ENCODE measurements at places on chromosomes 5 and 9. TPM values are rescaled to one million over a fixed set of nuclear protein-coding genes. Genes with fewer than 3 reads are reported as not detected.

DNA sequence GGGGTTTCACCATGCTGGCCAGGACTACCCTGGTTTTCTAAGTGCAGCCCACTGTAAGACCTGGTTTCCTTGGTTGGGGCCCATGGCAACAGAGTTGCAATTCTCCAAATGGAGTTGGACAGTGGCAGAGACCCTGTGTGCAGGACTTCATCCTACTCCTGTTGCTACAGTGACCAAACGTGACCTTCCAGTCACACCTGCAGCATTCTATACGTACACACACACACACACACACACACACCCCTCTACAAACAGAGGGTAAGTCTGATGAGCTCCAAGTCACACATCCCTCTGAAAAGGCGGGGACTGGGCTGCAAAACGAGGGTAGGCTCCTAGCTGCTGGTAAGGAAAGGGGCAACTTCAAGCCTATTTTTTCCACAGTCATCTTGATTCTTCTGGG lies 23.6 kb downstream of the LHFPL2 start:
- DNase-seq = no peak

CD14 gene
- total RNA-seq = 0.29 TPM

- DNase-seq = no peak
These were observed 4.9 kb upstream of the IFNA21 start for GRCh38 chr9:21171351-21171750.

DNA sequence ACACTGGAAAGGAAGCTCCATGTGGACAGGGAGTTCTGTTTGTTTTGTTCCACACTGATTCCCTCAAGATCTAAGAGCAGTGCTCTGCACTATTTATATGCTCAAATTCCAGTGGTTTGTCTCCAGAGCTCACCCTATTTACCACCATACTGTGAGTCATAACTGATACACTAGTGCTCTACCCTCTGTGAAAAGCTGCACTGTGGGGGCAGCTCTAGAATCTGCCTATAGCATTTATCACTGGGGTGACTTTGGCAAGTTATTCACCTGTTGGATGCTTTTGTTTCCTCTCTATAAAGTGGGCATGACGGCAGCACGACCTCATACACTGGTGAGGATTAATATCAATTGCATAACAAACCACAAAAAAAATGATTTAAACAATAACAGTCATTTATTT lies 307.8 kb downstream of the NR2F1-AS1 start:
- peak; percentile 67 for DNase-seq

GRCh38 chr9:88898039-88898720 lies 93.1 kb upstream of the S1PR3 start:
- no peak for DNase-seq

NIPAL4 gene
- 22.7 TPM for total RNA-seq

- no peak for DNase-seq
These were observed 17.2 kb downstream of the HK3 start for GRCh38 chr5:176881816-176882566.

DNA sequence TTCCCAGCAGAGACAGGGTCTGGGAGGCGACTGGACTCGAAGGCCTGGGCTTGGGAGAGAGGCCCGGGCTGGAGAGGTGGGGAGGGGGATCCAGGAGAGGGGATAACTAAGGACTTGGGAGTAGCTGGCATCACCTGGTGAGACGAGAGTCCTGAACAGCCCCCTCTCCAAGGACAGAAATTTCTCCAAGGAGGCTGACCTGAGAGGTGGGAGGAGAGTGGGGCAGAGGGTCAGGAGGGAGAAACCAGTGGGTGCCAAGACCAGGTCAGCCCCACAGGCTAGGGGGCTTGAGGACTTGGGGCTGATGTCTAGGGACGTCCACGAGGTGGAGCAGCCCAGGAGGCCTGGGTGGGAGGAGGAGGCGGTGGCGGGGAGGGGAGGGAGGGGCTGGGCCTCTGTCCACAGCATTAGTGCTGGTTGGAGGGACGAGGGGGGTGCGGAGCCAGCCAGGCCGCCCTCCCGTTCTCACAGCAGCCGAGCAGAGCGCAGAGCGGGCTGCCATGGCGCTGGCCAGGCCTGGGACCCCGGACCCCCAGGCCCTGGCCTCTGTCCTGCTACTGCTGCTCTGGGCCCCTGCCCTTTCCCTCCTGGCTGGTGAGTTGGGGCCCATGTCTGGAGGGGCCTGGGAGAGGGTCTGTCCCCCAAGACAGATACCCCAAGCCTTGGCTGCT lies at the start of gene CRB2:
Gene CRB2, plus strand, starts transcription at position 437 of the 671 bp plus-strand sequence. Its CDS starts 64 bp downstream, at position 501.
- DNase-seq = no peak

DNA sequence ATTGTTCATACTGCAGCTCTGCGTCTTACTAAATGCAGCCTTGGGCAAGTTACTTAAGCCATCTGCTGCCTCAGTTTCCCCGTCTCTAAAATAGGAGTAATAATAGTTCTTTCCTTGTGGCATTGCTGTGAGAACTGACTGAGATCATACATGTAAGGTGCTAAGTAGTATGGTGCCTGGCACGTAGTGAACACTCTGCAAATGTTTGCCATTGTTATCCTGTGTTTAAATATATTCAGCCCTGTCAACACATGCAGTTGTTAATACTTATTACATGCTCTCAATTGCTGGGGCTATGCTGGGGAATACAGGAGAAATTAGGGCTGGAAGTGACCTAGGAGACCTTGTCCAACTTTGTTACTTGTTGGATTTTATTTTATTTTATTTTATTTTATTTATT lies 105.2 kb upstream of the RAI14 start:
- DNase-seq = no peak

GRCh38 chr5:138454121-138454520 lies 11.2 kb upstream of the EGR1 start:
- DNase-seq = no peak

PCDHGA4 gene
- total RNA-seq = 3.6 TPM

- no peak for DNase-seq
These were observed 1.4 kb upstream of the WNK2 start for GRCh38 chr9:93182572-93182971.

EPB41L4B gene
- total RNA-seq = 11.0 TPM

DNA sequence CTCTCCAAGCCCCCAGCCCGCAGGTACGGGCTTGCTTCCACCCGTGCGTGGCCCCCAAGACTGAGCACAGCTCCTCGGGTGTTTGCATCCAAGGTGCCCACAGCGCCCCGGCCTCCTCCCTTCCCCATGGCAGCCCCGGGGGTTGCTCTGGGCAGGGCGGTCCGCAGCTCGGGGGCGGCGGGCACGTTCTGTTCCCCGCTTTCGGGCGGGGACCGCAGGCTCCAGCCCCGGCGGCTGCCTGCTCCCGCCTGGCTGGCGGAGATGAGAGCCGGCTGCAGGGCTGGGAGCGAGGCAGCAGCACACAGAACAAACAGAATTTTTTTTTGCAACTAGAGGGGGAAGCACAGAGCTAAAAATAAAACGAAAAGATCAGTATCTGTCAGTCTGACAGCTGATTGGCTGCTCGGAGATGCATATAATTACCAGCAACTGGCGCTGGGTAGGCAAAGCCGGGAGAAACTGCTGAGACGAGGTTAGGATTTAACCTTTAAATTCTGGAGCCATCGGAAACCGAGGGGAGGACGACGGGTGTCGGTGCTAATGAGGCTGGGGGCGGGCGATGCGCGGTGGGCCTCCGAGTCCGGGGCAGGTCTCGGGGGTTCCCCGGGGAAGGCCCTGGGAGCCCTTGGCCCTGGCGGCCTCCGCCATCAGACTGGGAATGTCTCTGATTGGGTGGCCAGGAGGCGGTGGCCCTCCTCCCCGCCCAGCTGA lies 142.7 kb upstream of the IER5L start:
- DNase-seq = peak; percentile 61

- DNase-seq = no peak
These were observed 256.2 kb downstream of the ARHGAP26 start for GRCh38 chr5:143026380-143026779.

GRCh38 chr5:116068028-116068632 lies 16.7 kb upstream of the COMMD10 start:
- DNase-seq = no peak

CCDC180 gene
- 1.0 TPM for total RNA-seq

GRCh38 chr9:34584970-34585369 lies 4.6 kb downstream of the CNTFR start:
- no peak for DNase-seq

Data from kidney epithelial cell (primary cell).